ENCODE measurements at places on chromosomes 4 and X.

GRCh38 chr4:160316036-160316435 lies 1213.2 kb downstream of the RAPGEF2 start:
- DNase-seq: no peak

DNA sequence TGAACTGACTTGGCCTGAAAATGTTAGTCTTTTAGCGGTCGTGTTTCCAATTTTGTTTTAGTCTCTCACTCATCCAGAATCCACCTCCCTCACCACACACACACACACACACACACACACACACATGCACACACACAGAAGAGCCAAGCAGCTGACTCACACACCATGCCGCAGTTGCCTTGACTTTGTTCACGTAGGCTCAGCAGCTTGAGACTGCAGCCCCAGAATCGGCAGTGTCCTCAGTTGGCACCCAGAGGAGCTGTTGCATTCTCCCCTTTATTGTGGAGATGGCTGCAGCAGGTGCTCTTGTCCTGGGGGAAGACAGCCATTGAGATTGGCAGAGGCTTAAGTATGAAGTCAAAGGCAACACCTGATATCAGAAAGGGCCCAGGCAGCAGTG lies 20.9 kb upstream of the XPNPEP2 start:
- no peak for DNase-seq

- DNase-seq: no peak
These were observed 11.1 kb upstream of the NAT8L start for GRCh38 chr4:2047781-2048581.

DNA sequence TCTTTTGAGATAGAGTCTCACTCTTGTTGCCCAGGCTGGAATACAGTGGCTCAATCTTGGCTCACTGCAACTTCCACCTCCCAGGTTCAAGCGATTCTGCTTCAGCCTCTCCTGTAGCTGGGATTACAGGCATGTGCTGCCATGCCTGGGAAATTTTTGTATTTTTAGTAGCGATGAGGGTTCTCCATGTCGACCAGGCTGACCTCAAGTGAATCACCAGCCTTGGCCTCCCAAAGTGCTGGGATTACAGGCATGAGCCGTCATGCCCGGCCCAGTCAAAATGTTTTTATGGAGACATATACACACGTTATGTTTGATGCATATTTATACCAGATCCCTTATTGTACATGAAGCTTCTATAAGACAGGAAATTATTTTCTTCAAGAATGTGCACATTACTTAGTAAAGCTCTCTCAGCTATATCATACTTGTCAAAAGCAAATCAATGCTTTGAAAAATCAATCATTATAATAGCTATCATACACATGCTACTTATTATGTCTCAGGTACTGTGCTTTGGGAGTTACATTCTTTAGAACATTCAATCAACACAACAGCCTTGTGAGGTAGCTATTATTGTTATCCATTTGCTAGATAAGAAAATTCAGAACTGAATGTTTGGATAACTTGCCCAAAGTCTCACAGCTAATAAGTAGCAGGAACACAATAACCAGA lies 269.2 kb downstream of the FSTL5 start:
- DNase-seq: no peak

DNA sequence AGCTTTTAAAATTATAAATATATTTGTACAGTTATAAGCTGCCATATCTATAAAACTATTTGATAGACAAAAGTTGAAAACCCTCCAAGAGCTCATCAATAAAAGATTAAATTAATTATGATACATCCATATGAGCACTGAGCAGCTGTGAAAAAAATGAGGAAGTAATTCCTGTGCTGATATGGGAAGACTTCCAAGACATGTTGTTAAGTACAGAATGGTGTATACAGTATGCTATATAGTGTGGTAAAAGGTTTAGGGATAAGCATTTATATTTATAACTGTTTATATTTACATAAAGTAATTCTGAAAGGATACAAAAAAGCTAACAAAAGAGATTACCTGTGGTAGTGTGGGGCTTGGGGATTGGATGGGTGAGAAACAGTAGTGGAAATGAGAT lies 92.8 kb upstream of the BMP2K start:
- no peak for DNase-seq

GRCh38 chr4:59553063-59553720 lies 1646.9 kb upstream of the ADGRL3 start:
- DNase-seq: no peak

DNA sequence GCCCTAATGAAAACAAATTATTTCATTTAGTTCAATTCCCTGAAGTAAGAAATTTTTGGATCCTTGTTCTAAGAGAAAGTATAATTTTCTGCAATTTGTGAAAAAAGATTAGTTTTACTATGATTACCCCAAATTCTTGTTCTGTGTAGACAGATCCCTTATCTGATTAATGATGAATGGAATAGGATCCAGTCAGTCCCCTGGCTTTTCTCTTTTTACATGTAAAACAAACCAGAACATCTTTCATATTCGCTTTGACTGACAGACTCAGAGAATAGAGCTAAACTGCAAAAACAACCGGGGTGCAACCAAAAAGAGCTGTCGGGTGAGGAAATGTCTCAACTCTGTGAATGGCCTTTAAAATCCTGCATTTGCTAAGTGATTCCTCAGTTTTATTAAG lies 93.4 kb upstream of the VEGFC start:
- DNase-seq: no peak

GRCh38 chr4:176436293-176436973 lies 116.7 kb downstream of the SPCS3 start:
- DNase-seq: no peak

- no peak for DNase-seq
These were observed 546.9 kb downstream of the BCOR start for GRCh38 chrX:39550795-39551361.

GRCh38 chr4:33649015-33649414 lies 2595.3 kb downstream of the ARAP2 start:
- DNase-seq: peak; percentile 21

DNA sequence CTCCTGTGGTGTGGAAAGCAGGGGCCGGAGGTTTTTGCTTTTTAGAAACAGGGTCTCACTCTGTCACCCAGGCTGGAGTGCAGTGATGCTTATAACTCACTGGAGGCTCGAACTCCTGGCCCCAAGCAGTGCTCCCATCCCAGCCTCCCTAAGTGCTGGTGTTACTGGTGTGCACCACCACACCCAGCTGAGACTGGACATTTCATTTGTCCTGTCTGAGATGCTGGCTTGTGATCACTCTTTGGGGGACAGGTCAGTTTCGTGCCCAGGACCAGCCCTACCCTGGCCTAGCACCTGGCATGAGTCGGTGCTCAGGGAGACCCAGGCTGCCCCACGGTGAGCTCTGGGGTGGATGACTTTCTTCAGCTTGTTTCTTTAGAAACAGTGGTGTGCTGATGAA lies 11.3 kb downstream of the PSAPL1 start:
- no peak for DNase-seq

GRCh38 chrX:56228914-56229313 lies 3.2 kb upstream of the KLF8 start:
- no peak for DNase-seq

- DNase-seq: peak; percentile 66
These were observed 57.8 kb downstream of the APBB2 start for GRCh38 chr4:41156574-41156973.

DNA sequence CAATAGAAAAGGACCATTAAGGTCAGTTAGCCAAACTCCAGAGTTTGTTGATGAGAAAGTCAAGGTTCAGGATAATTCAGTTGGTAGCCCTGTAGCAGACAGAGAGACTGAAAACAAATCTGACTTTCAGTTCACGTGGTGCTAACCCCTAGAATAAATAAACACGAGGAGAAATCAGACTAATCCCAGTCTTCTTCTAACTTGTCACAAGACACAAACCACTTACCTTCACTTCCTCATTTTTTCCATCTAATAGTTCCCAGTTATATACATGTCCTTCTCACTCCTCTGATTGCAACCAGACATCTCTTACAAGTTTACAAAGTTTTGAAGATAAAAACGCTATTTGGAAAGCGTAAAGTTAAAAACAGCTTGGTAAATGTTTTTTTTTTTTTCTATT lies 7.7 kb downstream of the TLR7 start:
- no peak for DNase-seq

GRCh38 chrX:386239-386767 lies 404 bp downstream of the PPP2R3B start:
- DNase-seq: no peak
